ENCODE measurements at places on chromosomes 1 and 21.

GRCh38 chr1:236284291-236284721, 2.5 kb upstream of the ERO1B start:
- no peak for DNase-seq

DNA sequence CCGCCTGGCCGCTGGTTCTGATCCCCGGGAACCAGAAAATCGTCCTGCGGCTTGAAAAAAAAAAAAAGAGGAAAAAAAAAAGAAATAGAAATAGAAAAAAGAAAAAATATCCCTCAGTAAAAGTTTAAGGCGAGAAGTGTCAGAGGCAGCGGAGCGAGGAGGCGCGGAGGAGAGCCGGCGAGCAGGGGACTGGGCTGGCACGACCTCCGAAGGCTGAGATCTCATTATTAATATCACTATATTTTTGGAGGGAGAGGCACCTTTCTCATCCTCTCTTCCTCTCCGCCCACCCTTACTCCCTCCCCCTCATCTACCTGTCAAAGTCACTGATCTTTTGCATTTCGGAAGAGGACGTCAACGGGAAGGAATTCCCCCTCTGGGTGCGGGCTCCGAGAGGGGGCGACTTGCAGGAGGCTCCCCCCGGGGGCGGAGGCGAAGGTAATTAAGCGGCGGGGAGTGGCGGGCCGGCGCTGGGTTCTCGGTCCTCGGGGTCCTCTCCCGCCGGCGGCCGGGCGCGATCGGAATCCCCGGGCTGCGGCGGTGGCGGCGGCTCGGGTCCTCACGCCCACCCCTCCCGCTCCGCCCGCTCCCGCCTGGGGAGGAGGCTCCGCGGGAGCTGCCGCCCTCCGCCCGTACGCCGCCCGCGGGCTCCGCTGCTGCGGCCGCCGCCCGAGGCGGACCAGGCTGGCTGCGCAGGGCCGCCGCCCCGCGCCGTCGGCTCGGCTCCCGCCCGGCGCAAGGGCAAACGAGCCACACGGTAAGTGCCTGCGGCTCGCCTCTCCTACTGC, at the start of gene NTNG1:
TSS of gene NTNG1 (plus strand) at position 337 of the 788 bp plus-strand sequence.
- no peak for DNase-seq

DNA sequence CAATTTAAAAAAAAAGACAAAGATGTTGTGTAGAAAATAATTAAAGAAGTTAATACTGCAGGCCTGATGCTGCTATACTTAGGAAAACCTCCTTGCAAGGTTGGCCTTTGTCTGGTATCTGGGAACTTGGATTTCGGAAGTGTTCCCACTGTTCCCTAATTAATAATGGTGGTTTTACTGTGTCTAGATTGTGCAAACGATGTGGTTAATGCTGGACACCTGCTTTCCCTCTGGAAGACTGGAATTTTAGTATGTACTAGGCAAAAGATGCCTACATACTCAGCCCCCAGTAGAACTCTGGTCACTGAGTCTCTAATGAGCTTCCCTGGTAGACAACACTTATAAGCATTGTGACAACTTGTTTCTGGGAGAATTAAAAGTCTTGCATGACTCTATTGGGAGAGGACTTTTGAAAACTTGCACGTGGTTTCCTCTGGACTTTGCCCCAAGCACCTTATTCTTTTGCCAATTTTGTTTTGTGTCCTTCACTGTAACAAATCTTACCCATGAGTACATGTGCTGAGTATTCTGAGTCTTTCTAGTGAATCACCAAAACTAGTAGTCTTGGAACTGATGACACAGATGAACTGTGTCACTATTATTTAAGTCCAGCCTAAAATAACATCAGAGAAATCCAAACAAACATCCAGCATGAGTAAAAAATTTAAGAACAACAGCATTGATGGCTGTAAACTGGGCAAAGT, 40.4 kb downstream of the LIN9 start:
- DNase-seq = no peak

DNA sequence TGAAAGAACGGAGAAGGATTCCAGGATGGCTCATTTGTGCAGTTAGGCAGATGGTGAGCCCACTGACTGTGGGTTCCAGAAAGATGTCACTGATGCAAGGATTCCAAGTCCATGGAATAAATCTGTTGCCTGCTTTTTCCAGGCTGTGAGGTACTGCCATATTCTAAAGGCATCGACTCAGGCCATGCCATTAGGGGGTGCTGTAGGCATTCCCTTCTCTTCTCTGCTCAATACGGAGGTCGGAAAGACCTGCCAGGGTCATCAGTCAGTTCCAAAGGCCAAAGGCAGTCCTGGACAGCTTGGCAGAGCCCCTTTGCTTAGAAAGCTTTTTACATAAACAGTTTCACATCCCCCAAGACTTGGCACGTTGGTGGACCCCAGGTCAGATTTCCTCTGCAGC, 31.7 kb upstream of the TMEM125 start:
- peak; percentile 40 for DNase-seq

- DNase-seq = no peak
Observed at GRCh38 chr1:236685205-236685916, 938 bp upstream of the ACTN2 start.
